GM23248 (cell line): ENCODE measurements at places on chromosomes 3 and 15. TPM values are rescaled to one million over a fixed set of nuclear protein-coding genes. Genes with fewer than 3 reads are reported as not detected.

GRCh38 chr15:41772720-41773331 lies 1.5 kb upstream of the MAPKBP1 start:
- peak; percentile 88 for DNase-seq

DNA sequence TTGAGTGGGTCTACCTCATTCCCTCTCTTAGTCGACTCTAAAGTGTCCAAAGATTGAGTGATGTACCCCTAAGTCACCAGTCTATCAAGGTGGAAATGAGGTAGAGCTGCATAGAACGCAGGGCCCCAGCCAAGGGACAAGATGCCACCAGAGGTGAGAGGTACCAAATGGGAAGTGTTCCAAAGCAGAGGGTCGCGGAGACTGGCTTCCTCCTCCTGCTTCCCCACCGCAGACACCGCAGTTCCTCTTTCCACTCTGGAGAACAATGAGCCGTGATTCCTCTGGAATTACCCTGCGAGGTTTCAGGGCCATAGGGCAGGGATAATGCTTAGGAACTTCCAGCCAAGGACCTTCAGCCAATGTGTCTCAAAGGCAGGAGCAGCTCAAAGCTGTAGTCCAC lies 55.8 kb downstream of the DAPK2 start:
- no peak for DNase-seq

The C3orf22 gene
- not detected in 2 replicates for total RNA-seq

DNA sequence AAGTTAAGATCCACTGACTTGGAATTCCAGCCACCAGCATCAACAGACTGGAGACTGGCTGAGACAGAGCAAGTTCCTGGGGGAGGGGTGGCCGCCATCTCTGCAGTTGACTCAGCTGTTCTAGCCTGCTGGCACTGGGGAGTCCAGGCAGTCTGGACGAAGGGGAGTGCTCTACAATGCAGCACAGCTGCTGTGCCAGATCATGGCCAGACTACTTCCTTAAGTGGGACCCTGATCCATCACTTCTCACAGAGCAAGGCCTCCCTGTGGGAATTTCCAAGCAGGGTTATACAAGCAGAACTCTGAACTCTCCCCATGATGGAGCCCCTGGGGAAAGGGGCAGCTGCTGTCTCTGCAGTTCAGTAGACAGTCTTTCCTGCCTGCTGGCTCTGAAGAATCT lies 35.2 kb downstream of the PYGO1 start:
- peak; percentile 3 for DNase-seq

The CASR gene
- total RNA-seq: not detected in 2 replicates

DNA sequence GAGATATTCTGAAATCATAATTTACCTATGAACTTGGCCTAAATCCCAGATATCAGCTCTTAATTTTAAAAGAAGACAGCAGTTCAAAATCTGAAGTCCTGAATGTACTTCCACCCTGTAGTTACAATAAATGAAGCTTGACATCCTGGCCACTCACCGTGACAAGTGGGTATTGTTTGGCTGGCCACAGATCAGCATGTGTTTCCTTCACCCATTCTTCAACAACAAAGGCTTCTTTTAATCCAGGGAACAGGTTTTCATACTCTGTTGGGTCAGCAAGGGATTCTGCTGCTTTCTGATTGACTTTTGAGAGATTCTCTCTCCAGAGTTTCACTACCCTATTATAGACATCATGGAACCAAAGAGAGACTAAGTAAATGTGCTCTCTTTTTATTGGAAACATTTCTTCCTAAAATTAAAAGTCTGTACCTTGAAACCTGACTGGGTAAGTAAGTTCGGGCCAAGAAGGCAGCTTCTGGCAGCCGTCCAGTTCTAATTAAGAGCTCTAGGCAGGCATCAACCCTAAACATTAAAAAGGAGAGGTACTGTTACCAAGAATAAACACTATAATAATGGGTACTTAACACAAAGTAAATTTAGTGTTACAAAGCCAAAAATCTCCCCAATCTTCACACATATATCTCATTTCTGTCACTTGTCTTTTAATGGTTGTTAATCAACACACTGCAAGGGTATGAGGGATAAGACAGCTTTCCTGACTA lies 15.2 kb downstream of the MRPS22 start:
- no peak for DNase-seq

The WDR53 gene
- total RNA-seq: 8.9 and 9.4 TPM in 2 replicates

GRCh38 chr3:115388166-115388565 lies 235.1 kb upstream of the GAP43 start:
- peak; percentile 18 for DNase-seq

- DNase-seq: peak; percentile 32
These were observed 1.0 kb downstream of the RFX7 start for GRCh38 chr15:56242576-56243162.

DNA sequence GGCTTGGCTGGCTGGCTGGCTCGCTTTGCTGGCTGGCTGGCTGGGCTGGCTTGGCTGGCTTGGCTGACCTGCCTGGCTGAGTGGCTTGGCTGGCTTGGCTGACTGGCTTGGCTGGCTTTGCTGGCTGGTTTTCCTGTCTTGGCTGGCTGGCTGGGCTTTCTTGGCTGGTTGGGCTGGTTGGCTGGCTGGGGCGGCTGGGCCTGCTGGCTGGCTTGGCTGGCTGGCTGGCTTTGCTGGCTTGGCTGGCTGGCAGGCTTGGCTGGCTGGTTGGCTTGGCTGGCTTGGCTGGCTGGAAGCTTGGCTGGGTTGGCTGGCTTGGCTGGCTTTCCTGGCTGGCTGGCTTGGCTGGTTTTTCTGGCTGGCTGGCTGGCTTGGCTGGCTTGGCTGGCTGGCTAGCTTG lies 435.6 kb downstream of the GOLGA6L6 start:
- DNase-seq: no peak

GRCh38 chr3:150495563-150496168 lies 50.6 kb downstream of the SERP1 start:
- peak; percentile 65 for DNase-seq

The GOLGA8S gene
- total RNA-seq: 0.11 and 0.13 TPM in 2 replicates
